AG08396 (cell line): ENCODE measurements at places on chromosomes 4 and X.
A peak's percentile ranks its signal among the peaks of the same experiment; 100 is the strongest.

DNA sequence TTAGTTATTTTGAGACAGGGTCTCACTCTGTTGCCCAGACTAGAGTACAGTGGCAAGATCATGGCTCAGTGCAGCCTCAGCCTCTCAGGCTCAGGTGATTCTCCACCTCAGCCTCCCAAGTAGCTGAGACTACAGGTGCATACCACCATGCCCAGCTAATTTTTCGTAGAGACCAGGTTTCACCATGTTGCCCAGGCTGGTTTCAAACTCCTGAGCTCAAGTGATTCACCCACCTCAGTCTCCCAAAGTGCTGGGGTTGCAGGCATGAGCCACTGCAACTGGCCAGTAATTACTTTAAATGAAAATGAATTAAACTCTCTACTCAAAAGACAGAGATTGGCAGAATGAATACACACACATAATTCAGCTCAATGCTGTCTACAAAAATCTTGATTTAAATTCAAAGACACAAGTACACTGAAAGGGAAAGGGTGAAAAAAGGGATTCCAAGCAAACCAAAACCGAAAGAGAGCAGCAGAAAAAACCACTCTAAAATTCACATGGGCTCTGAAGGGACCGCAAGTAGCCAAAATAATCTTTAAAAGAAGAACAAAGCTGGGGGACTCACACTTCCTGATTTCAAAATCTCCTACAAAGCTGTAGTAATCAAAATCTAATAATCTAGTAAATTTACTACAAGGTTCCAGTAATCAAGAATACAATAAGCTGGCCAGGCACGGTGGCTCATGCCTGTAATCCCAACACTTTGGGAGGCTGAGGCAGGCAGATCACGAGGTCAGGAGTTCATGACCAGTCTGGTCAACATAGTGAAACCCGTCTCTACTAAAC, 11.8 kb upstream of the SPON2 start:
- peak; percentile 30 for DNase-seq

DNA sequence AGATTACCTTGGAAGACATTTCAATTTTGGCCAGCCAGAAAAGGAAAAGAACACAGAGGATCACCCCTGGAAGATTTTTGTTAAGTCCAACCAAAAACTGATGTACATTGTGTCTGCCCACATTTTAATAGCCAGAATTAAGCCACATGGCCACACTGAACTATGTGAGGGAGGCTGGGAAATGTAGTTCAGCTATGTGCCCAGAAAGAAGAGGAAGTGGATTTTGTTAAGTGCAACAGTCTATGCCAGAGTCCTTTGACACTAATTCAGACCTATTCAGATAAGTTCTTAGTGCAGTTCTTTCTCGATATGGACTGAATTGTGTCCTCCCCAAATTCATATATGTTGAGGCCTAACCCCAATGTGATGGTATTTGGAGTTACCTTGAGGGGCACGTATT, 18.4 kb downstream of the PRPS1 start:
- DNase-seq = no peak

DNA sequence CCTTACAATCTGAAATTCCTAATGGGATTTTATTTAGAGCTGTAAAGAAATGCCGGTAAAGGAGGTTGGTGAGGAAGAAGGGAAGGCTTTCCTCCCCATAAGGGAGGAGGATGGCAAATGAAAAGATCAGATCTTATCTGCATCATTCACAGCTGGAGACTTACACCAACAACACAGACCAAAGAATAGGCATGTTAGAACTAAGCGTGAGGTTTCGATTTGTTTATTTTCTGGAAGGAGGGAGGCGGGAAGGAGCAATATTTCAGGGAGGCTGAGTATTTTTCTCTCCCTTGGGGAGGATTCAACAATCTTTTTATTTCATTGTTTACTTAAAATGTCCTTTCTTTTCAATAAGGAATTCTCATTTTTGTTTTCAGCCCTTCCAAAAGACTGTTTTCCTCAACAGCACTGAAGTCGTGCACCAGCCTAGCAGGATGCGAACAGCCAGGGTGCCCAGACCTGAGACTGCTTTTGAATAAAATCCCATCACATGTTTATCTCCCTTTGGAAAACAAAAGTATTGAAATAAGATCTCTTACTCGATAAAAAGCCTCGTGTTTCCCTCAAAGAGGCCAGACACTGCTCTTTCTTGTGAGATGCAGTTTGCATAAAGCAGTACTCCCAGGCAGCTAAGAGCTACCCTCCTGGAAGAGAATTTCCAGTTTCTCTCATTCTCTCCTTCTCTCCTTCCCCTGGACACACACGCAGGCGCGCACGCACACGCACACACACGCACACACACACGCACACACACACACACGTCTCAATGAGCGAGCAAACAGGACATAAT, 236.1 kb downstream of the MGST2 start:
- peak; percentile 24 for DNase-seq

- DNase-seq = no peak
These were observed 118.4 kb downstream of the AFF1 start for GRCh38 chr4:87053176-87053658.

- no peak for DNase-seq
These were observed 11.3 kb upstream of the MYOZ2 start for GRCh38 chr4:119124352-119124751.

GRCh38 chr4:23594125-23594524, 295.7 kb downstream of the PPARGC1A start:
- DNase-seq = no peak
